Left ventricle myocardium inferior (tissue), 1 donor: ENCODE measurements at places on chromosomes 6 and 20. TPM values are rescaled to one million over a fixed set of nuclear protein-coding genes. Genes with fewer than 3 reads are reported as not detected.

GRCh38 chr20:46277602-46278001 lies 30.7 kb downstream of the CDH22 start:
- DNase-seq, result no peak

DNA sequence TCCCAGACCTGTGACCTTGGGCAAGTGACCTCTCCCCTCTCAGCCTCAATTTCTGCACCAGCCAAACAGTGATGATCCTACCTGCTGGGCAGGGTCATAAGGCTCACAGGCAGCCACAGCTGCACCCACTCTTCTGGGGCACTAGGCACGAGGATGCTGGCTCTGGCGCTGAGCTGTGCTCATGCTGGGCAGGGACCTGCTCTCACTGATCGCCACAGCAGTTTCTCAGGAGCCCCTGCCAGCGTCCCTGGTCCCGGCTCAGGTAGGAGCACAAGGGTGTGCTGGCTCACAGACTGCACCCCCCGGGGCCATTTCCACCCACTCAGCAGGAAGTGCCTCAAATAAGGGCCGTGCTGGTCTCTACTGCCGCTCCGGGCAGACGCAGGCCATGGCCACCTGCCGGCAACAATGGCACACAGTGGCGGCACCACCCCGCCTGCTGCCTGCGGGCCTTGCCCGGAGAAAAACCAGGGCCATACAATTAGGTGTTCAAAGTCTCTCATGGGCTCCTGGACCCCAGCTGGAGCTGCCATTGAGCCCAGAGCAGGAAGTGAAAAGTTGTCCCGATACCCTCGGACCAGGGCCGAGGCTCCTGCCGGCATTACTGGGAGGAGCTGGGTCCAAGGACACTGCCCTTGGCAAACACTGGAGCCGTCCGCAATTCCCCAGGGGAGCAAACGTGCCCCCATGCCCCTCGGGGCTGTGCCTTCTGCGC lies 4.6 kb upstream of the CABLES2 start:
- no peak for DNase-seq

DNA sequence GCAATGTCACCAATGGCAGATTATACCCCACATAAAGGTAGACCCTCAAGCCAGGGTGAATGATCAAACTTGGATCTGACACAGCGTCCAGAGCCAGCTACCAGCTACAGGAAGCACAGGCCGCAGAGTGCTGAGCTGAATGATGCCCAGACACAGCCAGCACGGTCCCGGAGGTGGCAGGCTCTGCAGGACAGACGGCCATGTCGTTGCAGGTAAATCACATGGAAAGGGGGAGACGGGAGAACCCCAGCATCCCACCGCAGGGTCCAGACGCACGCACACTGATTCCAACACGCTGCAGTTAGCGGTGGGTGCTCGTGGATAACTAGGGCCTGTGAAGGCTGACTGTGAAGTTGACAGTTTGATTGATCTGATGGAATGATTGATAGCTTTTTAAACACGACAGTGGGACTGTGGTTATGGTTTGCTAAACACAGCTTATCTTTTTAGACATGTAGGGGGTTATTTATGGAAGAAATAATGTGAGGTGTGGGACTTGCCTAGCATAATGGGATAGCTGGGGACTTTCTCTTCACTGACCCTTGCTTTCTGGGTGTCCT lies 228.5 kb downstream of the ERMARD start:
- no peak for DNase-seq

DNA sequence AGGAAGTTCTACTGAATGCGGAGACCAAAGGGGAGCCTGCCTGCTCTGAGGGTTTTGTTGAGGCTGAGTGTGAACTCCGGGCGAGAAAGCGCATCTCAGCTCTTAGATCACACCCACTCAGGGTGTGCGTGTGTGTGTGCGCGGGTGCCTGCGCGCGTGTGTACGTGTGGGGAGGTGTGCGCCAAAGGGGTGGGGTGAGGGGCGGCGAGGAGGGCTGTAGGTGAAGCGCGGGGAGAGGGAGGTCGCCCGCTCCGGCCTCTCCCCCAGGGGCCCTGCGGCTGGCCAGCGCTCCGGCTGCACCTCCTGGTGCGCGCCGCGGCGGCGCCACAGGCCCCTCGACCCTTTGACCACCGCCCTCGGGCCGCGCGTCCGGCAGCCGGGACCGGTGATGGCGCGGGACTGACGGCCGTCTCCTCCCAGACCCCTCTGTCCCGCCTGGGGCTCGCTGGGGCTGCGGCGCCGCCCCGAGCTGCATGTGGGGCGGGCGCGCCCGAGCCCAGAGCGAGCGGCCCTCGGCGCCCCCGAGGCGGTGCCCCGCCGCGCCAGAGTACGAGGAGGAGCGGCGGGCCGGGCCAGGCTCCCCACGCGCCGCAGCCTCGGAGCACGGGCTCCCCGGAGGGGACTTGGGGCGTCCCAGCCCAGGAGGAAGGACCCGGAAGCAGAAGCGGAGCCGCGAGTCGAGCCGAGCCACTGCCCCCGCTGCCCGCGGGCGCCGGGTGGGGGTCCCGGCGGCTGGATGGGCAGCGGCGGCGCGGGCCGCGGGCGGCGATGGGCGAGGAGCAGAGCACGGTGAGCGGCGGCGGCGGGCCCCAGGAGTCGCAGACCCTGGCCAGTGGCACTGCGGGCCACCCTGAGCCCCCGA lies at the start of gene RNF217:
RNF217 (plus strand) TSS at position 661 of the 862 bp plus-strand sequence; CDS start at position 769, 108 bp downstream.
- DNase-seq, result peak; percentile 73

- DNase-seq, result no peak
Measured at GRCh38 chr20:24039196-24039595, 50.6 kb upstream of the GGTLC1 start.

Gene TNNC2
- 0.33 TPM for total RNA-seq
